ENCODE measurements at places on chromosomes 11 and 22.

- no peak for DNase-seq
Observed at GRCh38 chr11:95501761-95502266, 270.8 kb upstream of the SESN3 start.

- no peak for DNase-seq
Observed at GRCh38 chr11:9461760-9462134, 935 bp downstream of the ZNF143 start.

DNA sequence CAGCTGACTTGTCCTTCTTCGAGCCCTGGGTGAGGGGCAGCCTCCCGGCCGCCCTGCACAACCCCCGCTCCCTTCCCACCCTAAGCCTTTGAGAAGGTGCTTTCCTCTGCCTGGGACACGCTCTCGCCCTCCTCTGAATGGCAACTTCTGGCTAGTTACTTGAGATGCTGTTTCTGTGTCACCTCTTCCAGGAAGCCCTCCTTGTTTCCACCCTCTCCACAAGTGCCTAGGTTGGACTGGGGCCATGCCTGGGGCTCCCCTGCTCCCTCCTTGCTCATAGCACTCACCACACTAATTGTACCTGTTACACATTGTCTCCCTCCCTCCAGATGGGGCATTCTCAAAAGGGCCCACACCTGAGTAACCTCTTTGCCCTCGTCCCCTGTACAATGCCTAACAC lies 72.2 kb downstream of the SCUBE1 start:
- DNase-seq = no peak

GRCh38 chr11:20634044-20634443 lies 34.6 kb downstream of the SLC6A5 start:
- DNase-seq = no peak

GRCh38 chr22:35950262-35950661 lies 78.4 kb downstream of the RBFOX2 start:
- DNase-seq = no peak

- no peak for DNase-seq
Observed at GRCh38 chr11:61777234-61778090, 14.9 kb downstream of the TMEM258 start.

DNA sequence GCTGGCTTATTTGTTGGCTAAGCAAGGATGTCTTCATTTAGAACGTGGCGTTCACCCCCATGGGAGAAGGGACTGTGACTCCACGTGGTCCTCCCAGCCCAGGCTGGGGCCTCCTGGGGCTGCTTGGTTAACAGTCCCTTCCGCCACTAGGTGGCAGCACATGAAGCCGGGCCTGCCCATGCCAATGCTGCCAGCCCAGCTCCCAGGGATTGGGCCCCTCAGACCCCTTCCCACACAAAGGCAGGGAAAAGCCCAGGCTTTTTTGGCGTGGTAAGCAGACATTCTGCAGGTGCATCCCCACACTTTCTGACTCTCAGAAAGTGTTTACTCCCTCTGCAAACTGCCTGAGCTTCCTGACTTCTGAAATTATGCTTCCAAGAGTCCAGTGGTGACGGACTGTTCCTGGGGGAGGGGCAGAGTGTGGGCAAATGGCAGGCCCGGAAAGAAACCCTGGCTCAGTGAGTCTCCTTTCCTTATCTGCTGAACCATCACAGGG lies 3.1 kb downstream of the CBX6 start:
- DNase-seq = peak; percentile 89

- DNase-seq = peak; percentile 83
Observed at GRCh38 chr22:45164270-45165088, 754 bp downstream of the NUP50 start.

GRCh38 chr11:125446279-125446678 lies 49.8 kb downstream of the FEZ1 start:
- no peak for DNase-seq

GRCh38 chr11:61071208-61071681 lies 31.0 kb upstream of the CD5 start:
- no peak for DNase-seq

DNA sequence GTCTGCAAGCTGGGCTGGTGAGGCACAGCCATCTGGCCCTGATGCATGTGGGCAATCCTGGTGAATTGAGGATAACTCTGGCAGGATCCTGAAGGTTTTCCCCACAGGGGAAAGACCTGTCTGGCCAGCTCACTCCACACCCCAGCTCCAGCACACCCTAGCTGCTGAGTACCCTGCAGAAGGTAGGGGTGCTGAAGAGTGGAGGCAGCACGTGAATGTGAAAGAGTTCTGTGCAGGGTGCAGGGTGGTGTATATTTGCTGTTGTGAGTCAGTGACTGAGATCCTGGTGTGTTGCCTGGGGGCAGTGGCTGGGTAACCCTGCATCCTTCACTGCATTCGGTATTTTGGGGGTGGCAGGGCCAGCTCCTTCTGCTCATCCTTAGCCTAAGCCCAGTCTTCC lies 22.4 kb downstream of the DGAT2 start:
- DNase-seq = peak; percentile 30

- DNase-seq = no peak
Observed at GRCh38 chr11:73265853-73266645, 6.1 kb upstream of the P2RY6 start.

DNA sequence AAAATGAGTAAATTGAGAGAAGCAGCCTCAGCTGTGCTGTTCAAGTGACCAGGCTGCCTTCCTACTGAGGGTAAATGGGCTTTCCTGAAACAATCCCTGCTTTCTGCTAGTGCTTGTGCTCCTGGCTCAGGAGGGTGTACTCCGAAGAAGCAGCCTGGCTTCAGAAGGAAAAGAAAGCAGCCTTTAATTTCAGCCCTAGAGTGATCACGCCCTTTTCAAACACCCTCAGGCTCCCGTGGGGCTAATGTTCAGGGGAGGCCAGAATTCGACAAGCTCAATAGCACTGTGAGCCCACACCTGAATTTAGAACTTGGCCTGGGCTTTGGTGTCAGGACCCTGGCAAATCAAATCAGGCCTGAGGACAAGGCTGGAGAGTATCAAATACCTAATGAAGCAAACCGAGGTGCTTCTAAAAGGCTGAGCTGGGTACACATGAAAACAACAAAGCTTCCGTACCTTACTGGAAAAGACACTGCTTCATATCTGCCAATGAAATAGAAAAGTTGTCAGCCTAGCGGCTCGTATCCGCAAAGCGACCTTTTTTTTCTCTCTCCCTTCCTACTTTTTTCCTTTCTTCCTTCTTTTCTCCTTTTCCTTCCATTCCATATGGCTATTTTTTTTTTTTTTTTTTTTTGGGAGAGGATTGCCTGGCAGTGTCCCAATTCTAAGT lies 387.8 kb downstream of the SOX6 start:
- DNase-seq = no peak

- no peak for DNase-seq
Observed at GRCh38 chr11:126914941-126915340, 85.6 kb downstream of the KIRREL3 start.

GRCh38 chr11:111947143-111947542 lies 10.0 kb downstream of the DIXDC1 start:
- DNase-seq = no peak

DNA sequence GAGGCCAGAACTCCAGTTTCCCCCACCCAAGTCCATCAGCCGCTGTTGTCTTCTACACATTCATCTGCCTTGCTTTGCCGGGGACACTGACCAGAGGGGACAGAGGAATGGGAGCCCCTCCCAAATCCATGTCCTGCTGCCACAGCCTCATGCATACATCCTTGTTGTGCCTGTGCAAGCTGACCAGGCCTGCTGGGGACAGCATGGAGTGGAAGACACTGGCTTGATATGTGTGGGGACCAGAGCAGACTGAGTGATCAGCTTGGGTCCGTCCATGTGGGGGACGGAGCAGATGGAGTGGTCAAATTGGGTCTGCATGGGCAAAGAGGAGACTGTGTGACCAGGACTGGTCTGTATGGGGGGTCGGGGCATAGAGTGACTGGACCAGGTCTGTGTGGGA lies 43.8 kb downstream of the KCNC1 start:
- no peak for DNase-seq

GRCh38 chr11:130020323-130020722 lies 17.7 kb upstream of the PRDM10 start:
- DNase-seq = no peak

GRCh38 chr11:115682888-115683287 lies 178.7 kb upstream of the CADM1 start:
- no peak for DNase-seq

DNA sequence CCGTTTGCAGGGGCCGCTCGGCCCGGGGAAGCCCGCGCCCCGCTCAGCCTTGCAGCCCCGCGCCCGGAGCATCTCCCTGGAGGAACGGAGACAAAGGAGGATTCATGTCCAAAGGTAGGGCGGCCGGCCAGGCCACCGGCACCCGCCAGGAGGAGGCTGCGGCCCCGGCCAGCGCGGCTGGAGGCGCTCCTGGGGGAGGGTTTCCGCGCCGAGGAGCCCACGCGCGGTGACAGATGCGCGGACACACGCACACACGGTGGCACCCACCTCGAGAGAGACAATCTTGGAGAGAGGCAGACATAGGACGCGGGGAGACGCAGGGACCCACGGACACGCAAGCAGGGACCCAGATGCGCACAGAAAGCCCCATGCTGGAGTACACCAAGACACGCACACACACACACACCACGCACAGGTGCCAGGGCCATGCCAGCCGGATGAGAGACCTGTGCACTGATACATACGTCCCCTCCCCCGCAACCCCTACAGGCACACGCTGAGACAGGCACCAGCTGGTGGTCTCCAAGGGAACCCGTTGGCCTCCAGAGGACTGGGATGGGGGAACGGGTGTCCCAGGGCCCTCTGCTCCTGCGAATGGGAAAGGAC lies 7.8 kb downstream of the SEPTIN3 start:
- DNase-seq = no peak

- no peak for DNase-seq
Observed at GRCh38 chr11:90756617-90757016, 533.8 kb upstream of the CHORDC1 start.

DNA sequence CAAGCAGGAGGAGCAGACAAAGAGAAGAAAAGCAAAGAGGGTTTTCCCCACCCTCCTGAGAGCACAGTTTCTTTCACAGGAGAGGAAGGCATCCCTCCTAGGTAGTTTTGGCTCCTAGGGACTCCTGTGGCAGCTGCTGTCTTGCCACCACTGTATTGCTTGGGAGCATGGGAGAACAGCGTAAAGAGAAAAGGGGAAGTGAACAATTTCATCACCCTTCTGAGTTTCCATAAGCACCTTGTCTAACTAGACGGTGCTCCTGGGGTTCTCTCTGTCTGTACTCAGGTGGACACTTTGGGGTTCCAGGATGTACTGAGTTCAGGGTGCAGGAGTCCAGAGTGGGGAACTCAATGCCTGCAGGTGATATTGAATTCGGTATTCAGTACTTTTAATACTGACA lies 1430.5 kb downstream of the TBC1D22A start:
- no peak for DNase-seq

- DNase-seq = no peak
Observed at GRCh38 chr11:46906609-46907041, 11.7 kb downstream of the LRP4 start.

- no peak for DNase-seq
Observed at GRCh38 chr22:25002241-25002985, 49.9 kb downstream of the KIAA1671 start.

GRCh38 chr11:126172596-126173038 lies 38.8 kb downstream of the RPUSD4 start:
- DNase-seq = no peak

GRCh38 chr11:34565417-34566207 lies 52.0 kb upstream of the ELF5 start:
- DNase-seq = no peak

Data from aorta (tissue), 5 donors.